GF-D8 (cell line): ENCODE measurements at places on chromosomes 4 and X.

DNA sequence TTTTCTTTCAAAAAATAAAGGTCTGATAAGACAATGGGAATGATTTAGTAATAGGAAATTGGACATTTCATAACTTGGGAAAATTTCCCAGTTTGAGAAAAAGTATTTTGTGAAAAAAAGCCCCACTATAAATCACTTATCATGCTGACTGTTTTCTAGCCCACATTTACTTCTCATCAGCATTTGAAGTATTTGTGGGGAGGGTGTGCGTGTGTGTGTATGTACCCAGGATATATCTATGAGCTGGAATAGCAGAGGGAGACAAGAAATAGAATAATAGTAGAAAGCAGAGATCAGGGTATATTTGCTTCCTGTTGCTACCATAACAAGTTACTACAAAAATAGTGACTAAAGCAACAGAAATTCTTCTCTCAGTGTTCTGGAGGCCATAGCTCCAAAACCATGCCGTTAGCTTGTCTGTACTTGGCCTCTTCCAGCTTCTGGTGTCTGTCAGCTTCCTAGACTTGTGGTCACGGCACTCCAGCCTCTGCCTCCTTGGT is 139.8 kb downstream of the PTTG2 start:
- DNase-seq: no peak

GRCh38 chrX:15202454-15203177 is 67.3 kb downstream of the ASB9 start:
- DNase-seq: no peak

GRCh38 chrX:115906276-115906675 is 264.3 kb upstream of the AGTR2 start:
- DNase-seq: no peak

DNA sequence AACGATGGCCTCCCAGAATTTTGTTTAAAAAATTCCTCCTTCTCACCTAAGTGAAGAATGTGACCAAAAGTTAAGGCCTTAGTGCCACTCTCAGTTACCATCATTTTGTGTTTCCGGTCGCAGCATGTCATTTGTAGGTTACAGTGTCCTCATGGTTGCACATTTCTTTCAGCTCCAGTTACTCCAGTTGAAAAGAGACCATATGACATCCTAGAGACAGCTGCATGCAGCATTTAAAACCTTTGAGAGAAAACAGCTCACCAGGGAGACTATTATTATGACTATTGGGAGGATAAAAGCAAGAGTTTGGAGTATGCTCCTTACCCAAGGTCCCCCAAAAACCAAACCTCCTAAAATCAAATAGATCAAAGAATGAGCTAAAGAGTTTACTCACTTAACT is 45.8 kb downstream of the MGARP start:
- no peak for DNase-seq

DNA sequence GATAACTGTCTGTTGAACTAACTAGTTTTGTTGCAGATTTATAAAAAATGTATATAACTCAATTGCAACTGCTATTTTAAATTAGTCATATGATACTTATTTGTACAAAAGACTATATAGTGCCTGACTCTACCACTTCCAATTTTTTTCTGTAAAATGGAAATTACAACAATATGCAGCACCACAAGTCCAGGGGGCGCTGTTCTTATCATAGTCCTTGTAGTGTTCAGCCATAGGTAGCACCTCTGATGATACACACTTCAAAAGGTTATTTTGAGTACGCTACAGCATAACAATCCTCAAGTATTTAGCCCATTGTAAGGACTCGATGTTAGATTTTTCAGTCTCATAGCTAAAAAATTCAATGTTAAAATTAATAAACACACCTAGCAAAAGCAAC is 174.9 kb downstream of the CORIN start:
- DNase-seq: no peak

GRCh38 chr4:70938086-70938485 is 35.9 kb downstream of the MOB1B start:
- DNase-seq: no peak

- DNase-seq: no peak
Observed at GRCh38 chr4:71006203-71006907, 12.9 kb downstream of the DCK start.

DNA sequence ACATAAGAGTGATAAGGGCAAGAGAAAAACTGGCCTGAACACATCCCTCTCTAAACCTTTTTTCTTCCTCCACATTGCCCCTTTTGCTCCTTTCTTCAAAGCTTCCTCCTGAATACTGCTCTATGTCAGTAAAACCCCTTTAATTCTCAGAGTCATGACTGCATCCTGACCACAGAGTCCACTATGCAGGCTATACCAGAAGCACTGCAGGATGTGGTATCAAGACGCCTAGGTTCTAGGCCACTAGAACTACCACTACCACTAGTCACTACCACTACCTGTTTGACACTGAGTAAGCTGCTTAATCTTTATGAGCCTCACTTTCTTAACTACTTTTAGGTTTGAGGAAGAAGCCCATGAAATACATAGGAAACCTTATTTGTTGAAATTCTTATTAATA is 38.7 kb downstream of the ARHGEF9 start:
- DNase-seq: no peak

- DNase-seq: no peak
Observed at GRCh38 chr4:184384810-184385557, 89.4 kb downstream of the IRF2 start.

DNA sequence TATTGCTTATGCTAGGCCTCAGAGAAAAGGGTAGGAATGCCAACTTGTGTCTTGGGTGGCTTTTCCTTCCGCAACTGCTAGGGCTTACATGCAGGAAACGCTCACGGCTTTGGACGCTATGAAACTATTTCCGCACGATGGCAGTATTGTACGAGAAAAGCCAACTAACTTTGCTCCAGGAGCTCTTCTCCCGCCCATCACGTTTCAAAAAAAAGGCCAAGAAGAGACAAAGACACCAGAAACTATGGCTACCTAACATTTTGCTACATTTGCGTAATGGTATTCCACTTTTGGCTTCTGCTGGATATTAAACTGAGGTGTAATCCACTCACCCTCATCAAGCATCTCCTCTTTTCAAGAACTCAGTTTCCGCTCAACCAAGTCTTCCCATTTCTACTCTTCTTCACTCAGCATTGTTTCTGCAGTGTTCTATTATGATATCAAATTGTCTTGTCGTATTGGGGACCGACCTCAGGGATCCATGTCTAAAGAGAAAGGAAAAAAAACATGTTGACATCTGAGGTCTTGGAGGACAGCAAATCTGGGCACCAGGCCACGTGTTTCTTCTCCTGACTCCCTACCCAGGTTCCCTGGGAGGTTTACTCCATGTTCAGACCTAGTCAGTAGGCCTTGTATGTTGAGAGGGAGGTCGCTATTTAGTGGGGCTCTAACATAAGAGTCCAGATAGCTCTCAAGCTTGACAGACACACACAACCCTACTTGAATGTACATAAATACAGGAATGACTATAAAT is 239.4 kb upstream of the STK26 start:
- no peak for DNase-seq

GRCh38 chr4:186159613-186160012 is 31.8 kb upstream of the CYP4V2 start:
- no peak for DNase-seq

GRCh38 chrX:154829926-154830442 is 4.5 kb downstream of the SMIM9 start:
- no peak for DNase-seq

DNA sequence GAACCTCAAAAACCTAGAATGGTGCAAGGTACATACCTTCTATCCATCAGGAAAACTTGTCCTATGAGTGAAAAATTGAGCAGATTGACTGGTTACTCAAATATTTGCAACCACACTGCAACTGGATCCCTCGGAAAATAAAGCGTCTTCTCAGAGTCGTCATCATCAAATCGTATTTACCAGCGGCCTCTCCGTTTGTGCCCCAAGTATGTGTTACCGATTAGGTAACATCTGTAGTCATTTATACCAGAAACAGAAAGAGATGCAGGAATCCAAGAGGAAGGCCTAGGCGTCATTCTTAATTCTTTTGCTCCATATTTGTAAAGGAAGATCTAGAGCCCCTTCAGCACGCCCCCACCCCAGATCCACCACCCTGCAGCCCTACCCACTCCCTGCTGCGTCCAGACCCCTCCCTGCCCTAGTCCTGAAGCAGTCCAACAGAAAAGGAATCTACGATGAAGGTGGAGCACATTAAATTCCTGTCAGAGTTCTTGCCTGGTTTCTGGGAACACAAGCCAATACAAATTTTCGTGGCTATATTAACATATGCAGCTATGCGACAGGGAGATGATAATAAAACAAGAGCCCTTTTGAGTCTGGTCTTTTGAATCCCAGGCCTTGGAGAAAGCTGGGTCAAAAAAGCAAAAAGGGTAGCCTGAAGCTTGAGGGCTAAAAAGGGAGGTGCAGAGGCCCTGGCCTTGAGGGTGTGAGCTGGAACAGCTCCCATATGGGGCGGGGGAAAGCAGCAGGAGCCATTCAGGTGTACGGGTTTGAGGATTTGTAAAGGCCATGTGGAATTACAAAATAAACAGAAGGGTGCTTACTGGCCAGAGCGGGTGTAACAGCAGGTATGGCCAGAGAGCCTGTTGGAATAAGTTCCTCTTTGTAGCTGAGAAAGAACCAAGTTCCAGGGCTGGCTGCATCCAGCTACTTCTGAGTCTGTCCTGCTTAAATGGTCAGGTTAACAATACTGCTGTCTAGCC is 77.0 kb downstream of the ZNF827 start:
- no peak for DNase-seq

- DNase-seq: no peak
Observed at GRCh38 chr4:70571772-70572171, 20.3 kb upstream of the AMBN start.

GRCh38 chr4:133156556-133156955 is 7.5 kb downstream of the PCDH10 start:
- DNase-seq: no peak

DNA sequence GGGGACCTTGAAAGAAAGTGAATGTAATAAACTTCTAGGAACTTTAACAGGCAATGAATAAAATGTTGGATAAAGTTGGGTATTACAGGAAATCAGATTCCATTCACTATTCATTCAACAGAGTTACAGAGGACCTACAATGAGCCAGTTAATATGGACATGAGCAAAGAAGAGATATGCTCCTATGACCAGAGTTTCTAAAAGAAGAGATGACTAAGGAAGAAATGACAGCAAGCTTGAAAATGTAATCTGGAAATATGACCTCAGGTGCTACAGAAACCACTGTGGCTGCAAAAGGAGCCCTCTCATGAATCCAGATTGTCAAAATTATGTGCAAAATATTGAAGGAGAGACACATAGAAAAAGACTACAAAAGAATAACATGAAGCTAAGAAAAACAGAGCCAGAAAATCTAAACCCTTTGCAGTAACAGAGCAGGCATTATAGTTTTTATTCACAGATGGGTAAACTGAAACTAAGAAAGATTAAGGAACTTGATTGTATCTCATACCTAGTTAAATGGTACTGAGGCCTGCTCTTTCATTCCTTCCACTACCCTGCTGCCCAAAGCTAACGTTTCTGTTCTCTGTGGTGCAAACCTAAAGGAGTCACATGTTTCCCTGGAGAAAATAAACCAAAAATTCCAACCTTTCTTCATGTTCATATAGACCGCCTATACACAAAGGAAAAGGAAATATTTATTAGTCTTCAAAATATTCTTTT is 378.3 kb downstream of the GBA3 start:
- no peak for DNase-seq

- DNase-seq: no peak
Observed at GRCh38 chr4:114005569-114006442, 26.4 kb upstream of the ARSJ start.
